Stimulated activated CD4-positive, alpha-beta T cell treated with anti-CD3 and anti-CD28 coated beads, Interleukin-2, amount 100 ng/mL, for 48 hours (primary cell): ENCODE measurements at places on chromosomes 1 and 21.

DNA sequence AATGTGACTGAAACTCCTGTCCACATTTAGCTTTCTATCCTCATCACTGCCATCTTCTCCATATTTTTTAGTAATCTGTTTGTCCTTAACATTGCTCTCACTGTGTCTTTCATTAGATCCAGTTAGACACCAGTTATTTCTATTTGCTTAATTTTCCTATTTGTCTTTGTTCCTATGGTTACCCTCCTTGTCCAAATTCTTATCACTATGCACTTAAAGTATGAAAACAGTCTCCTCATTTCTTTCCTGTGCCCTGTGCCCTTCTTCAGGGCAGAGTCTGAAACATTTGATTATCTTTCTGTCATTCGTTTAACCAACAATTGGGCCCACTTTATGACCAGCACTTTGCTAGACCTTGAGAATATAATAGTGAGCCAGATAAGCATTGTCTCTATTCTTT, 64.2 kb downstream of the SLC30A7 start:
- DNase-seq, result no peak

GRCh38 chr1:167670563-167670962, 40.5 kb downstream of the RCSD1 start:
- no peak for DNase-seq

DNA sequence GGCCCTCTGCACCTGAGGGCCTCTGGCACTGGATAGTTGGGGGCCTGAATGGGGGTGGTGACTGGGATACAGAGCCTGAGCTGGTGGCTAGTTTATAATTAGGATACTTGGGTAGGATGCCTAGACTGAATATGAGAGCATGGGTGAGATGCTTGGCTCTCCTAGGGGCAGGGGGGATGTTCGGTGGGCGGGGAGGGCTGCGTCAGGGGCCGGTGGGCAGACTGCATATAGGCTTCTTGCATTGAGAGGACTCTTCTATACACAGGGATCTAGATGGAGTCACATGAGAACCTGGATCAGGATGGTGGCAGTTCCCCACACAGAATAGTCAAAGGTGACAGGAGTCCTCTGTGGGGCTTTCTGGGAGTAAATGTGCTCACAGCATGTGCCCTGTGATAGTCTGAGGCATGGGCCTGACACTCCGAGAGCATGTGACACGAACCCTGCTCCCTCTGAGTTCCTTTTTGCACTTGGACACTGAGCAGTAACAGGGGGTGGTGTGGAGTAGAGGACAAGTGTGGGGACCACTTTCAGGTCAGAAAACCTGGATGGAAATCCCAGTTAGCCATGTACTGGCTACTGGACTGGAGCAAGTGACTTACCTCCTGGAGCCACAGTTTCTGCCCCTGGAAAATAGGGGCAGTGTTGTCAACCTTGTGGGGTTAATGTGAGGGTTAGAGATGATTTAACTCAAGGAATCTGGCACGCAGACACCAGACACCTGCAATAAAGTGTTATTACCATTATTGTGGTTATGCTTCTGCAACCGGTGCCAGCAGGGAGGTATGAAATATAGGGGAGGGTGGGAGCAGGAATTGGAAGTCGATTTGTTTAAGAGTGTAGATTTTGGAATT, 2.2 kb downstream of the MAP7D1 start:
- DNase-seq, result no peak

DNA sequence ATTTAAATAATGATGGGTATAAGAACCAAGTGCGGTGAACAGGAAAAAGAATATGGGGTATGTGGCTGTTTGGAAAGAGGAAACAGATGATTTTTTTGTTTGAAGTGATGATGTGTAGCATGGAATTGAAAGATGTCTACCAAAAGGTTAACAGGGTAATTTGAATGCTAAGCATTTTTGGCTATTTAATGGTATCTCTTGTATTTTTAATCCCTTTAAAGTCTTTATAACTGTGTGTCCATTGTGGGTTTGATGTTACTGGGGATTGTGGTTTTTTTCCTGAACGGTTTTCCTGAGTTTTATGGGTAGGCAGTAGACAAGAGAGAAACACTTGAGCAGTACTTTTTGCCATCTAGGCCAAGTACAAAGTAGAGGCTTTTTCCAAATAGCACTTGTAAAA, 63.2 kb downstream of the PRDM2 start:
- no peak for DNase-seq

- DNase-seq, result no peak
Observed at GRCh38 chr1:233172201-233172600, 123.3 kb downstream of the PCNX2 start.

DNA sequence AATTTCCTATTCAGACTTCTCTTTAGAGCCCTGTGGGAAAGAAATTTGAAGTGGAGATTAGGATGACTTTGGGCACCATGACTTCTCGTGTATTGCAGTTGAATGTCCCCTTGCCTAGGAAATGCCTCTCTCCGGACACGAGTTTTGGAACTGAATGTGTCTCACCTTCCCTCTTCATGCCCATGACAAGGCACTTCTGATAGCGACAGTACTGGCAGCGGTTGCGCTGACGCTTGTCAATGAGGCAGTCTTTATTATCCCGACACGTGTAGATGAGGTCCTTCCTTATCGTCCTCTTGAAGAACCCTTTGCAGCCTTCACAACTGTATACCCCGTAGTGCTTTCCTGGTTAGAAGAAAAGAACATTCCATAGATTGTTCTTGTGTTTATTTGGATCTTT, 28.1 kb downstream of the RXRG start:
- DNase-seq, result no peak

DNA sequence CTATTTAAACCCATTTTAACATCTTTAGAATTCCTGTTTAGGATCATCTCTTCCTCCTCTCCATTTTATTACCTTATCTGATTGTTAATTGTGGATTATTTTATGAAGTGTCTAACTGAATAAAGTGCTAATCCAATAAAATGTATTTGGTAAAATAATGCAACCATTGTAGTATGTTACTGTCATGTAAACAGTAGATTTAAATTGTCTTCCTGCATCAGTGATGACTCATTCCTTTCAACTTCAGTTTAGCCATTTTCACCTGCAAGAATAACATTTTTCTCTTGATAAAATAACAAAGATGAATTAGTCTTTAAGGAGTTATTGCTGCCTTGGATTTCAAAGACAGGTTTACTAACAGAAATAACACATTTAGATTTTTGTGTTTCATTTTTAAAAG, 5.4 kb downstream of the PPP2R5A start:
- no peak for DNase-seq

- no peak for DNase-seq
Observed at GRCh38 chr21:31190516-31190915, 152.2 kb upstream of the KRTAP19-8 start.

DNA sequence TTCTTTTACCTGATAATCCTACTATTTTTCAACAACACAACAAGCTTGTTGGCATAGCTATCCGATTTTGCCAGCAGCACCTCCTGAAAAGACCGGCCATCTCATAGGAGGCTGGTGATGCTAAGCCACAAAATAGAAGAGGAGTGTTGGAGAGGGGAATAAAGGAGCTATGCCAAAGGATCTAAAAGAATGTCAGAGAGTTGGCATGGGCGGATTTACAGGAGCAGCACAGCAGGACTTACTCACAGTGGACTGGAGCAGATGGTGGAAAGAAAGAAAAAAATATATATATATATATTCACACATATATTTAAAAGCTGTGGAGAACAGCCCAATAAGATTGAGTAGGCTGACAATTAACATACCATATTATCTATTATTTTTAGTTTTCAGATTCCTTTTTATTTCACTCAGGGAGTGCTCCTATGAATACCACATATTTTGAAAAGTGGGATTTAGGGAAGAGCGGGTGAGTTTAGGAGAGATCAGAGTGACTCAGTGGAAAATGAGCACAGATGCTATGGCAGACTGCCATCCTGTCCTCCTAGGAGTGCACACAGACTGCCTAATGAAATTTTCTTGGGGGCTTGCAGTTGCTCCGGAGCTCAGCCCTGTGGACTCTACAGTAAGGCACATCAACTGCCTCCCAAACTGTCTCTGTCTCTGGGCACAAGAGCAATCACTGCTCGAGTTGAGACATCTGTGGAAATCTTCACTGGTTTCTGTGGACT, 394.4 kb upstream of the CHRM3 start:
- DNase-seq, result no peak

GRCh38 chr1:34918977-34919561, 10.4 kb downstream of the DLGAP3 start:
- no peak for DNase-seq

- DNase-seq, result peak; percentile 43
Observed at GRCh38 chr1:27383039-27383605, at the start of gene CD164L2. CD164L2 (minus strand) TSS chr1:27383333; CDS start chr1:27383239, 94 bp downstream.

DNA sequence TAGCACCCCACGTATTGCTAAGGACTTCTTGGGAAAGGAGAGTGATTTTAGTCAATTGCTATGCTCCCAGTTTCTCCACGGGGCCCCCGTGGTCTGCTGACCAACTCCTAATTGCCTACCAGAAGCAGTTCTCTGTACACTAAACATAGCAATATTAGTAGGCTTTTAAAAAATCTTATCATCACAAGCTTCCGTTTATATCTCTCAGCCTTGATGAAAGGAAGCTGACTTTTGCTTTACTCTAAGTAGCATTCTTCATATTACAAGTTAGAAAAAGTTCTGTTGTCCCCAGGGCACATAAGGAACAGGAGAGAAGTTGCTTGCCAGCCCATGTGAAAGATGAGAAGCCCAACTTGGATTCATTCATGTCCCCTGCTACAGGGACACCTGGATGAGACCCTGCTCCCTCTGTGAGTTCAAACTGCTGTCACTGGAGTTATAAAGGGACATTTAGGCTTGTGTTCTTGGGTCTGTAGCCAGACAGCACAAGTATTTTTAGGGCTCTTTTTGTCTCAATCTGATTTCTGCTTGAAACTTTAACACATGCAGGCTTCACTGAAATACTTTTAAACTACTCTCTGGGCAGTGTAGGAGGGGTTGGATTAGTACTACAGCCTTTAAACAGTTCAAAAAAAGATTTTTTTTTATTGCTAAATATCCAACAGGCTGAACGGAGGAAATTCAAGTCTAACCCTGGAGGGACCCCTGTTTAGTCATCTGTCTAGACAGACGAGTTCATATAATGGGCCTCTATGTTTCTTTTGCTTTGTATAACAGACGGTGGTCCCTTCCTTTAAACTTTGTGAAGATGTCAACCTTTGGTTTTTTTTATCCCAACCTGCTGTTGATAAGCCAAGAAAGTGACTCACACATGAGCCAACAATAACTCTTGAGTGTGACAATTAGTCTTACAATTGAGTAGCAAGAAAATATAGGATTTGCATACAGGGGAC, 29.5 kb downstream of the TGFB2 start:
- DNase-seq, result no peak

DNA sequence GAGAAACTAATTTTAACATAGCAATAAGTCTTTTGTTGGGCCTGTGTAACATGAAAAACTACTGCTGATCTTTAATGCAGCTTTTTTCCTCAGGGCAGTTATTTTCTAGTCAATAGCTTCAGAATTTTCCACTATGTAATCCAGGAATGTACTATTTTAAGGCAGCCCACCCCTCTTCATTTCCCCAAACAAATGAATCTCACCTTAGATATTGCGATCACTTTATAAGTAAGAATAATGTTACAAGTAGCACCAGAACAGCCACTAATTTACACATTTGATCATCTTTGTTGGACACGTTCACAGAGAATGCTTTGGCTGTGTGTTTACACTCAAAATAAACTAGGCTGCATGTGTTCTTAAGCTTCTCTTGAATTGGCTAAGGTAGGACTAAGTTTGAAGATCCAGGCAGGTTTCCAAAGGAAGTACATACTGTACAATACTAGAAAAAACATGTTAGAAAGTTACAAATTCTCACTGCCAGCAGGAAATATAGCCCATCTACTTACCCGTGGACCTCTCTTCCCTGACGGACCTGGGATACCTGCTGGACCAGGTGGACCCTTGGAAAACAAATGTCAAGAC, 41.7 kb downstream of the COL24A1 start:
- no peak for DNase-seq

GRCh38 chr1:236886199-236886598, 91.1 kb downstream of the MTR start:
- DNase-seq, result no peak

DNA sequence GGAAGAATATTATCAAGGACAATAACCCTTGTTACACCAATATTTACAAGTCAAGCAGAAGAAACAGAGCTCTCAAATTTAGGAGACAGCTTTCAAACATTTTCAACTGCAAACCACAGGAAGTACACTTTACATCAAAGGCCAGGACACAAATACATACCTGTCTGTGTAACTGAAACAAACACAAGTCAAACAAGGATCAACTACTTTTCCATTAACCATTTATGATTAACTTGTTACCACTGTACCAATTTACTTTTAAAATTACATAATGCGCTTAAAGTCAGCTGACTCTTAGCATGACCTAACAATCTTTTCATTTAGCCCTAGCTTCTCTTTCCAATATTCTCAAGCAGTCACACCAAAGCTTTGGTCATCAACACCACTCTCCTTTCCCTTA, 43.5 kb downstream of the TRIM33 start:
- no peak for DNase-seq

DNA sequence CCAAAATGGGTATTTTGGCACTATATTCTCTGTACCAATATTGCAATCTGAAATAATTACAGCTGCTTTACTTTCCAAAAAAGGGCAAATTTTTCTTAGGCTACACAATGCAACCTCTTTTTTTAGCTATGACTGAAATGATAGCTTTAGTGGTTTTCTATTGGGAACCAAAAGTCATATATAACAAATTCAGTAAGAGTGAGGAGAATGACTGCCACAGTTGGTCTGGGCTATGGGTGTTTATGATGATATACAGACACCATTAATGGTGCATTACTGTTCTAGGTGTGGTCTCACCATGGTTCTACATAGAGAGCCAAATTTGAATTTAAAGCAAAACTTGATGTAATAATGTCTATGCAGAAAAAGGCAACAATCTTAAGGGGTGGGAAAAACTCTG, 72.3 kb upstream of the PTBP2 start:
- DNase-seq, result no peak

- DNase-seq, result peak; percentile 54
Observed at GRCh38 chr1:156746728-156747631, 4.5 kb downstream of the HDGF start.

DNA sequence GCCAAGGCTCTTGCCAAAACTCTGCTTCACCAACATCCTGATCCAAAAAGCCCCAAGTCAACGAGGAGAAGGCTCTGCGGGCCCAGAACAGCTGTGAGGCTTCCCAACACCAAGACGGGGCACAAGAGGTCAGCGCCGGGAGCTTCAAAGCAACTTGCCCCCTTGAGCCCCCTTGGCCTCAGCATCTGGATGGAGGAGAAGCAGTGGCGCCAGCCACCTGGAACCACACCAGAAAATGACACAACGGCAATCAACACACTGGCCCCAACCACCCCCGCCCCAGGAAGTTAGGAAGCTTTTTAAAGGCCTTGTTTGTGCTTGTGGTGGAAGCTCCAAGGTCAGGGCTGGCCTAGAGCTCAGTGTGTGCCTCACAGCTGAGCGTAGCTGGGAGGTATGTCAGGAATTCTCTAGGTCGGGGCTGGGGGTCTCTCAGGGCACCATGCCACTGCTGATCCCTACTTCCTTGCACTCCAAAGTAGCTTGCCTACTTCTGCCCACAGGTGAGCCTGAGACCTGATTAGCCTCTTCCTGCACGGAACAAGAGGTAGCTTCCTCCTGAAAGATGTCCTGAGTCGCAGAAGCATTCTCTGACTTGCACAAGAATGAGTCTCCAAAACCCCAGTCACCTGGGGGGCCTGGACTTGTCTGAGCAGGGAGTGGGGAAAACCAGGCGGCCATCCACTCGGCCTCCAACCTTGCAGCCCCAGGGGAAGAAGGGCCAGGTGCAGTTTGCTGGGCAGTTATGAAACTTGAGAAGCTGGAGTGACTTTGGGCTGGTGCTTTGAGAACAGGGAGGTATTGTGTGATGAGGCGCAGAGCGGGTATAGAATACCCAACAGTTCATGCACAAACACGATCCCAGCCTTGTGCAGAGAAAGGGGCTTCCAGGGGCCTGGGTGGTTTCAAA, 9.7 kb upstream of the SRP9 start:
- DNase-seq, result no peak

- DNase-seq, result no peak
Observed at GRCh38 chr1:1197551-1198422, 8.6 kb downstream of the TNFRSF18 start.
